Brain (organoid and tissue), 16 donors: ENCODE measurements at places on chromosomes 4 and X. TPM values are rescaled to one million over a fixed set of nuclear protein-coding genes. Genes with fewer than 3 reads are reported as not detected.

GRCh38 chr4:145530662-145531061, 49.0 kb downstream of the SMAD1 start:
- no peak for DNase-seq

GRCh38 chr4:71860643-71861042, 76.8 kb upstream of the GC start:
- no peak for DNase-seq

- no peak for DNase-seq
Observed at GRCh38 chr4:84319124-84319523, 180.0 kb downstream of the NKX6-1 start.

DNA sequence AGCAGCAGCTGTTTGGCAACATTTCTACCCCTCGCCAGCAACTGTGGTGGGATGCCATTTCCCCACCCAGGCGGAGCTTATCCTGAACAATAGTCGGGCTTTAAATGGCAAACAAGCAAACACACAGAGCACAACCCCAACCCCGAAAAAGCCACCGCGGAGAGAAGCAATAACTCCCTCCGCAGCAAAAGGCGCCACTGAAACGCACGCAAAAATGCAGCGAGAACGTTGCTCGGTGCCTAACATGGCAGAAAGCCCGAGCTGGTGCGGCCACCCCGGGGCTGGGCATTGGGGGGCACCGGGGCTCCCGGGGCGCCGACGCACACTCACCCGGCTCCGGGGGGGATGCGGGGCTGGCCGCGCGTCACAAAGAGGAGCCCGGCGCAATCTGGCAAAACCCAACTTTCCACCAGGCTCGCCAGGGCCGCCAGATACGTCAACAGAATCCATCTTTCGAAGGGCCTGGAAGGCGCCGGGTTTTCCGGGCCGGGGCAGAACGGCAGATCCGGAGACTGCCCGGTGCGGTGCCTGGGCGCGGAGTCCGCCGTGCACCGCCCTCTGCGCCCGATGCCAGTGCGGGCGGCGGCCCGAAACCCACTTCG, 818 bp downstream of the RAI2 start:
- no peak for DNase-seq

Gene GAGE12F
- polyA plus RNA-seq = not detected

Gene FRG2
- polyA plus RNA-seq = not detected

Gene YTHDC1
- polyA plus RNA-seq = 32.7 TPM

DNA sequence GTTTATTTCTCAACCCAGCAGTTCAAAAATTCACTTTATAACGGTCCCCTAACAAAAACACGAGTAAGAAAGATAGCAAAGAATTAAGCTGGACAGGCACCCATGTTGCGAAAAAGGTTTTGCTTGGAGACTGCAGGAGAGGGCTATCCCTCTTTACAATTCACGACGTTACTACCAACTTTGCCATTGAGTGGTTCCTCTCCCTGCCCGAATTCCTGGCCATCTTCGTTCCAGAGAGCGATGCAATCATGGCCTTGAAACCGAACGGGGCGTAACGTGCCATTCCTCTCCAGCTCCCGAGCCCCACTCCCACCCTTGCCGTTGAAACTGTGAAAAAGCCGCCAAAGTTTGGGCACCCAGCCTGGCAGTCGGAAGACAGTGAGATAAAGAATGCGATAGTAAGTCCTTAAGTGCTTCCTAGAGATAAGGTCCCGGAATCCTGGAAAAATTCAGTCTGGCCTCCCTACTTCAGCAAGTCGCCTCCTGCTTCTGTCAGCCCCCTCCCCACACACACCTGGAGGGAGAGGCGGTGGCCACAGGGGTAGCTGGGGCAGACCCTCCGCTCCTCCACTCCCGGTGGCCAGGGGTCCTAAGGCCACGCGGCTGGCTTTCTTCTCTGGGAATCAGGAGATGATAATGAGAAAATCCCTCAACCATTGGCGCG, 65.2 kb downstream of the FBXO8 start:
- DNase-seq = peak; percentile 30

Gene MID2
- 1.6 TPM for polyA plus RNA-seq

DNA sequence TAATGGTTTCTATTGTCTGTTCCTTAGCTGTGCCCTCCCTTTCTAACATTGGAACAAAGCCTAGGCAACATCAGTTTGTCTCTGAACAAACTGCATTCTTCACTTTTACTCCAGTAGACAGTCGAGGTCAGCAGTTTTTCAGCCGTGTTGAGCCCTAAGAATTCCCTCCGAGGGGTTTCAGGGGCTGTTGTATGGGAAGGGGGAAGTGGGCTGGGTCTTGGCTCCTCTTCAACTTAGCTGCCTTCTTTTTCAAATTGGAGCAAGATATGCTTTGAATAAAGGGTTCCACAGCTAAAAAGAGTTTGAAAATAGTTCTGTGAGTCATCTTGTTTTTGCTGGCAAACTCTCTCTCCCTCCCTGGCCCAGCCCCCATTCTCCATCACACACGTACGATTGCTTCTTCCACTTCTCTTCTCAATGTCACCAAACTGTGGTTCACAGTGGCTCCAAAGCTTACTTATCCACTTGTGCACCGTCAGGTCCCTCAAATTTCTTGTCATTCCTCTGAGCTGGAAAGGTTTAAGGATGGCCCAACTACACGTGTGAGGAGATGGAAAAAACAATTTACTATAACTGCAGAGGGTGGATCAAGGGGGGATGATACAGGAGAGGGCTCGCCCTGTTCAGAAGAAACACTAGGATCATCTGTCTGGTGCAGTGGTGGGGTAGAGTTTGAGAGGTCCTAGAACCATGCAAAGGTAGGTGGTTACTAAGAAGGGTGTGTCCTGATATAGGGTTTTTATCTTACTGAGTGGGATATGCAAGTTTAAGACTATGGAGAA, 9.2 kb upstream of the MAML3 start:
- no peak for DNase-seq

GRCh38 chrX:40652664-40653063, 5.3 kb upstream of the CXorf38 start:
- DNase-seq = no peak

- no peak for DNase-seq
Observed at GRCh38 chr4:144723471-144723870, 77.5 kb downstream of the HHIP start.
